Activated effector memory CD4-positive, alpha-beta T cell treated with anti-CD3 and anti-CD28 coated beads, Interleukin-2, amount 50 U/mL, for 16 hours (primary cell): ENCODE measurements at places on chromosomes 2 and 18.
A peak's percentile ranks its signal among the peaks of the same experiment; 100 is the strongest.

DNA sequence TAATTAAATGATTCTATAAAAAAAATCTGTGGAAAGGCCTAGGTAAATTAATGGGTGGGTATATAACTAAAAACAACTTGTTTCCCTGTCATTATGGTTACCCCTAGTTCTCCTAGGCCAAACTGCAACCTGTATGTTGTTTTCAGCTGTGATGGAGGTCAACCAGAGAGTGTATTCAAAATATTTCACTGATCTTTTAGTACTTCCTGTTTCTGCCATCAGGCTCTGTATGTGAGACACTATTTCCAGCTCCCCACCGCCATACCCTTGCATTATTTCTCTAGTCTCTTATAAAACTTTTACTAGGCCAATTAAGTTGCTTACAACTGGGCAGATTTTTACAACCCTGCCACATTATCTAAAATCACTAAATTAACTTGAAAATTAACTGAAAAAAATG is 21.0 kb upstream of the CDKL4 start:
- no peak for DNase-seq

GRCh38 chr2:8676191-8676920 is 5.5 kb upstream of the ID2 start:
- peak; percentile 63 for DNase-seq

DNA sequence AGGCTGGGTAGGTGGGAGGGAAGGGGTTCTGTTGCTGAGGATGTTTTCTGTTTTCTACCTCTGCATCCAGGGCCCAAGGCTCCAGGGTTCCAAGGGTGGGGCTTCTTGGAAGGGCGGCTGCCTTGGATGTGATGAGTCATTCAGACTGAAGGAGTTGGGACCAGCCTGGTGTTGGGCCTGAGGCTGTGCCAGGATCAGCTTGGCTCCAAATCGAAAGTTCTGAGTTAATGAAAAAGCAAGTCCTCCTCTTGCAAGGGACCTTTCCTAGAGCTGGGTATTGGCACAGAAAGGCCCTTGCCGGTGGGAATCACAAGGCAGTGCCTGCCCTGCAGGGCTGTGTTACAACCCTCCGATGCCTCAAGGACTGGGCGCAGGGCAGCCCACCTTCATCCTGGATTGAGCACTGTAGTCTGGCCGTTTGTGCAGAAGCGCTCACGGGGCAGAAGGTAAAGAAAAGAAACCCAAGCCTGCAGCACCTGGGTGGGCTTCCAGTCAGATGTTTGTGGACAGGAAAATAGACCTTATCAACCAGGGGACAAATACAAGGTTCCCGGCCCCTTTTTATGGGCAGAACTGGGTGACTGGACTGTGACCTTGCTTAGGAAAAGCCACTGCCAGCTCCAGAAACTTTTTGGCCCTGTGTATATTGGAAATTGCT is 52.5 kb upstream of the MCFD2 start:
- DNase-seq = no peak

GRCh38 chr2:100884145-100884621 is 64.2 kb downstream of the NPAS2 start:
- no peak for DNase-seq

DNA sequence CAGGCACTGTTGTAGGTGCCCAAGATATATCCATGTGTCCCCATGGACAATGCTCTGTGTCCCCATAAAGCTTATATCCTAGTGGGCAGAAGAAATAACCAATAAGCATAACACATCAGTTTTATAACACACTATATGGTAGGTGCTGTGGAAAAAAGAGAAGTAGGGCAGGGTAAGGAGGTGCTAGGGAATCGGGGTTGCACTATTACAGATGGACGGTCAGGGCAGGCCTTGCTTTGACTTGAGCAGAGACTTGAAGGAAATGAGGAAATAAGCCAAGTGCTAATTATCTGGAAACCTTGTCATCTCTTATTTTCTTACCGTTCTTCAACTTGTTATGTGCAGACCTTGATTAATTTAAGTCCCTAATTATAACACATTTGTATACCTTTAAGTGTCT is 82.0 kb downstream of the PHLPP1 start:
- DNase-seq = no peak

GRCh38 chr18:34342960-34343359 is 118.2 kb upstream of the NOL4 start:
- DNase-seq = no peak

DNA sequence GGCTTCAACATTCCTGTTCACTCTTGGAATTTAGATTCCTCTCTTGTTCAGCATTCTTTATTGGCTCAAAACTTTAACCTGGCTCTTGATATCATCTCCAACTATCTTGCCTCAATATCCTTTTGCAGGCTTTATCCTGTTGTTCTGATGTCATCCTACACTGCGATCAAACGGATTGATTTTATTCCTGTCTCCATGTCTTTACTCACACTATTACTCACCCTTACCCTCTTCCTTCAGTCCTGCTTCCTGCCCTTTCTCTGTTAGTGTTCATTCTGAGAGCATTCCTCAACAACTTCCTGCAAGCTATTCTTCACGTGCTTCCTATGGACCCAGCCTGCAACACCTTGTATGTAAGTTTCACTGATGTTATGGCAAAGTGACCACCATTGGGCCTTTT is 264.7 kb downstream of the RNF152 start:
- DNase-seq = no peak

- no peak for DNase-seq
Measured at GRCh38 chr2:33108483-33109443, 162.0 kb downstream of the LTBP1 start.

- no peak for DNase-seq
Measured at GRCh38 chr2:119156105-119156890, 2.3 kb downstream of the C1QL2 start.

GRCh38 chr2:204835786-204836185 is 290.5 kb downstream of the PARD3B start:
- DNase-seq = no peak
